ENCODE measurements at places on chromosomes 12 and 14.

GRCh38 chr14:101363880-101364391 is 197.4 kb upstream of the DIO3 start:
- DNase-seq: no peak

DNA sequence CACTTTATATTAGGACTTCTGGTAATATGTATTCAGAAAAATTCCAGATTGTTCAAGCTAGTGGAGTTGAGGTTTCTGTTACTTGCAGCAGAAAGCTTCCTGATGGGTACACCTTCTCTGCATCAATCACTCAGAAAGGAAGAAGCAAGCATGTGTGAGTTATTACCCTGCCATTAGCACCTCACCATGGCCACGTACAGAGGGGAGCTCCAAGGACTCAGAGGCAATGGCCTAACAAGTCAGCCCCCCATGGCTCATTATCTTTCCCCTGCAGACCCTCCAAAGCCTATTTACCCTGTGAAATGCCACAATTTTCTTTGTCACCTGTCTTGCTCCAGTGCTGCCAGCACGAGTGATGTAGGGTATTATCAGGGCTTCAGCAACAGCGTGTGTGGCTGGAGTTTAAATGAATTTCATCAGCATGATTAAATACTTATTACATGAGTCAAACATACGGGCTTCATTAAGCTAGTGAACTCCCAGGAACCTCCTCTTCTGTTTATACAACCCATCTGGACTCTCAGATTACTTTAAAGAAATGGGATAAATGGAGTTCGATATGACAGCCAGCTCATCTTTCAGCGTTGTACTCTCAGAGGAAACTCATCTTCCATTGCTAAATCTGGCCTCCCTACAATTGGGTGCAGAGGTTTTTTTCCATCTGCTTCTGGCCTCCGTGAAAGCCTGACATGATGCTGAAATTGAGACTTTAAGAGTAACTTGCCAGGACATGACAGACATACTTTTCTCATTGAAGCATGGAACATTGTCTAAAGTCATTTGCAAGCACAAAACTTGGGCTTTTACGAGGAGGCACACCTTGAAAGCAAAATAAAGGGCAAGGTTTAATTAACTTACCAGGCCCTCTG is 135.9 kb downstream of the TMEM30B start:
- no peak for DNase-seq

DNA sequence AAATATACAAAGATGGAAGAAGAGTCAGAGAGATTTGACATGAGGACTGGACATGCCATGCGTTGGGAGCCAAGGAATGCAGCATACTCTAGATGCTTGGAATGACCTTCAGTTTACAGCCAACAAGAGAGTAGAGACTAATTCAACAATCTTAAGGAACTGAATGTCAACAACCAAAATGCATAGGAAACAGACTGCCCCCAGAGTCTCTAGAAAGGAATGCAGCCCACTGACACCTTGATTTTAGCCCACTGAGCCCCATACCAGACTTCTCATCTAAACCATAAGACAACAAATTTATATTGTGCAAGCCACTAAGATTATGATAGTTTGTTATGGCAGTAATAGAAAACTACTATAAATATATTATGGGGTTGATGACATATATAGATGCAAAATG is 611.2 kb downstream of the RPS29 start:
- no peak for DNase-seq

- peak; percentile 66 for DNase-seq
These were observed 141.4 kb downstream of the PPM1H start for GRCh38 chr12:62793256-62794217.

DNA sequence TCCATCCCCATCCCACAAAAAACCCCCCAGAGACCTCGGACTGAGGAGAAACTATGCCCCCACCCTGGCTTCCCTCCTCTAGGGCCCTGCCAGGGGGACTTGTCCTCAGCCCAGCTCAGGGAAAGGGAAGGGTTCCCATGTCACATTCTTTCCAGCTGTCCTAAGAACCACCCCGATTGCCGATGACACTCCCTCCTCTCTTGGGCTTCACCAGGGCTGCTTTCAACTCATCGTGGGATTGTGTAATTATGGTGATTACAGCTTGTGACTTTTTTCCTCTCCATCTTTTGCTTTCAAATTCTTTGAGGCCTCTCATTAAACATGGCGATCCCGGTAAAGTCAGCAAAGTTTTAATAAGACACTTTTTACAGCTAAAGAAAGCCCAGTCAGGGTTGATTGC is 344.0 kb downstream of the DPF3 start:
- no peak for DNase-seq

- no peak for DNase-seq
These were observed 38.6 kb downstream of the SYNE2 start for GRCh38 chr14:63891148-63891975.

- DNase-seq: no peak
These were observed 98.9 kb downstream of the PRKCH start for GRCh38 chr14:61420326-61420725.

- no peak for DNase-seq
These were observed 79.8 kb upstream of the SEL1L start for GRCh38 chr14:81613341-81614045.

DNA sequence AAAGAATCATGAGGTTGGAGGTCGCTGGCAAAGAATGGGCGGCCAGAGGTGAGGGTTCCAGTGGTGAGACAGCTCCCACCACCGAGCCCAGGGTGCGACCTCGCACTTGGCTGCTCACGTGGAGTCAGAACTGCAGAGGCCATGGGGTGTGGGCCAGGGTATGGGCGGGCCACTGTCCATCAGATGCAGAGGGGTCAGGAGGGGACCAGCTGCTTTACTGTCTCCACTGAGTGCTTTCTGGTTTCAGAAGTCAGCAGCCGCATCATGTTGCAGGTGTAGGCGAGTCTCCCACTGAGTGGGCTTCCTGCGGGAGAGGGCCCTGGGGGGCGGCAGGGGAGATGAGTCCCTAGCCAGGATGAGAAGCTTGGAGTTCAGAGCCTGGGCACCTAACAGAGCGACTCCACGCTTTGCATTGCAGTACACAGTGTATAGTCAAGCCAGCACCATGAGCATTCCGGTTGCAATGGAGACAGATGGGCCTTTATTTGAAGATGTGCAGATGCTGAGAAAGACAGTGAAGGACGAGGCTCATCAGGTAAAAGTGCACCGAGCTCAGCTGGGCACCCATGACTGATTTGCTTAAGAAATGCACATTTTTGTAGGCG is 46.9 kb upstream of the DYNC1H1 start:
- no peak for DNase-seq

DNA sequence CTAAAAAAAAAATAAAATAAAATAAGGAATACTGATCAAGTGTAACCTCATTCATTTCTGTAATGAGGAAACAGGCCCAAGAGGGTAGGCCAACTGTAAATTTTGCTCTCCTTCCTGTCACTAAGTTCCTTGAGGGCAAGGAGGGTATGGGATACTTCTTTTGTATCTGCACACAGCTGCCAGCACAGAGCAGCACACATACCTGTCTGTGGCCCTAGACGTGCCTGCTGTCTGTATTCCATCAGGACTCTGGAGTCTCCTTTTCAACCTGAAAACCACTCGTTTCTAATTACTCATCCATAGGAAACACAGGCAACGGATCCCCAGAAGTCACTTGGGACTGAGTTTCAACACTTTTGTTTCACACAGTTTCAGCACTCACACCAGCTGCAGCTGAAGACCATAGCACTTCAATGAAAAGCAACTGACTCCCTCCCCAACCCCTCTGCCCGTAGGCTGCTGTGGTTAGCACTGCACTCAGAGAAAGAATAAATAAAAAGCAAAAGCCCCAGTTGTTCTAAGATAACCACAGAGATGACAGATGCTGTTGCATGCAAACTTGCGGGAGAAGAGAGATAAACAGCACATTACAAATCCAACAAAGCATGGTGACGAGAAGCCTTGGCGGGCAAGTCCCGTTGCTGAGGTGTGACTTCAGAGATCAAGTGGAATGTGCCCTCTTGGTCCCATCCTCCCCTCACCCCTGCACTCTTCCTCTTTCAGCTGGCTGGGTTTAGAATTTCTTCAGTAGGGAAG is 24.9 kb downstream of the CRACR2A start:
- peak; percentile 50 for DNase-seq

DNA sequence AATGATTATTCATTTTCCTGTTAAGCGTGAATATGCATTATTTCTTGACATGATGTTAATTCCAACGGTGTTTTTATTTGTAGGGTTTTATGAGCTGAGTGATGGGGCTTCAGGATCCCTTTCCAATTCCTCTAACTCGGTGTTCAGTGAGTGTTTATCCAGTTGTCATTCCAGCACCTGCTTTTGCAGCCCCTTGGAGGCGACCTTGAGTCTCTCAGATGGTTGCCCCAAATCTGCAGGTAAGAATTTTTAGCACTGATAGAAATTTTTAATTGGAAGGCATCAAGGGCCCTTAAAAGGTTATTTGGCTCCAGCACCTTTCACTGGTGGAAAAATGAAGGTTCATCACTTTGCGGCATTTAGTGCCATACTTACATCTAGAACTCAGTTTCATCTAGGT is 3.7 kb downstream of the DACT1 start:
- DNase-seq: no peak
